Type B pancreatic cell (in vitro differentiated cells): ENCODE measurements at places on chromosomes 13 and 19.

- DNase-seq, result peak; percentile 85
- no peaks in the 10 kb centered on the region for H3K36me3 ChIP-seq
- H3K27me3 ChIP-seq, result peaks cover 3% of the 10 kb centered on the region
- peak overlapping the region; percentile 82 for H3K27ac ChIP-seq
- no peaks in the 10 kb centered on the region for H3K4me1 ChIP-seq
- H3K4me3 ChIP-seq, result peak overlapping the region; percentile 74
These were observed 83.2 kb upstream of the MCF2L start for GRCh38 chr13:112885782-112886268.

DNA sequence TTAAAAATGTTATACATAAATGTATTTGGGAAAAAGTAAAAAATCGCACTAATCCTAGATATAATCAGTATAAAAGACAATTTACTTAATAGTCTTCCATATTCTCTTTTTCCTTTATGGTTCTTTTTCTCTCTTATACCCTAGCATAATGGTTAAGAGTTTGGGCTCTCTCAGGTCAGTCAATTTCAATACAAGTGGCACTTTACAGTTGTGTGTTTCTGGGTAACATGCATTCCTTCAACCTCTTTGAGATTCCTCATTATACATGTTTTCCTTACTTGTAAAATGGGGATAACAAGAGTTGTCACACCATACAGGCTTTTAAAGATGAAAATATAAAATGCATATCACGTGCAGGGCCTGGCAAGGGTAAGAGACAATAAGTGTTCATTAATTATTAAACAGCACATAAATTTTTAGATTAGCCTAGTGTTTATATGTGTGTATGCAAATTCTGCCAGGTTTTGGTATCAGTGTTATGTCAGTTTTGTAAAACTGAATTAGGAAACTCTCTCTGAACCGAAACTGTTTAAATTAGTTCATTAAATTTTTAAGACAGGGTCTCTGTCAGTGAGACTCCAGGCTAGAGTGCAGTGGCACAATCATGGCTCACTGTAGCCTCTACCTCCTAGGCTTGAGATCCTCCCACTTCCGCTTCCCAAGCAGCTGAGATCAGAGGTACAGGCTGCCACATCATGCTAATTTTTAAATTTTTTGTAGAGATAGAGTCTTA is 49.8 kb downstream of the ELF1 start:
- peak overlapping the region; percentile 34 for H3K27ac ChIP-seq
- H3K4me3 ChIP-seq, result no peak overlapping the region

GRCh38 chr13:95541308-95541707 is 11.2 kb upstream of the CLDN10 start:
- no peaks in the 10 kb centered on the region for H3K36me3 ChIP-seq
- H3K27me3 ChIP-seq, result peaks cover 17% of the 10 kb centered on the region
- H3K4me1 ChIP-seq, result peaks cover 5% of the 10 kb centered on the region
- no peak overlapping the region for H3K4me3 ChIP-seq
- DNase-seq, result no peak

GRCh38 chr13:59472134-59472533 is 691.6 kb downstream of the DIAPH3 start:
- H3K27ac ChIP-seq, result no peak overlapping the region
- no peaks in the 10 kb centered on the region for H3K27me3 ChIP-seq
- peaks cover 5% of the 10 kb centered on the region for H3K4me1 ChIP-seq
- no peak for DNase-seq
- H3K4me3 ChIP-seq, result no peak overlapping the region
- peaks cover 3% of the 10 kb centered on the region for H3K36me3 ChIP-seq

GRCh38 chr19:35533822-35534392 is 651 bp downstream of the GAPDHS start:
- H3K36me3 ChIP-seq, result no peaks in the 10 kb centered on the region
- H3K4me3 ChIP-seq, result no peak overlapping the region
- peaks cover 4% of the 10 kb centered on the region for H3K27me3 ChIP-seq
- no peak for DNase-seq

GRCh38 chr13:113110852-113111315 is 5.3 kb downstream of the F7 start:
- H3K27me3 ChIP-seq, result peaks cover 10% of the 10 kb centered on the region
- no peak for DNase-seq
- no peaks in the 10 kb centered on the region for H3K36me3 ChIP-seq
- H3K4me3 ChIP-seq, result peak overlapping the region; percentile 59

DNA sequence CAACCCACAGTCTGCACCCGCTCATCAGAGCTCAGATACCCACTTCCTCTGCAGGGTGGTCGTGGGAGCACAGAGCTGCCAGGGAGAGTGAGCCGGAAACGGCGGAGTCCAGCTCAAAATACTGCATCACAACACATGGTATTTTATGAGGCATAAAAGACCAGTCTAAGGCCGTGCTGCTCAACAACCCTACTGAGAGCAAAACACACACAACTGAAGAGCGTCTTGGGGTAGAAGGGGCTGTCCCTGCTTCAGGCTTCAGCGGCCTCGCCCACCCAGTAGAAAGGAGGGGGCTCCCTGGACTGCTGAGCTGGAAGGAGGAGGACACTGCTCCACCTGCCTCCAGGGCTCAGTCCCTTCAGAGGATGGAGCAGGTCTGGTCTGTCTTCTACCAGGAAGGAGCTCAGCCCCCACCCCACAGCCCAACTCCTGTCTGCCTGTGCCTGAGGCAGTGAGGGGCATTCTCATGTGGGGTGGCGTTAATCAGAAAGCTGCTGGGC is 36.9 kb downstream of the NAXD start:
- no peak overlapping the region for H3K27ac ChIP-seq
- no peaks in the 10 kb centered on the region for H3K4me1 ChIP-seq
- no peak for DNase-seq
- peaks cover 17% of the 10 kb centered on the region for H3K36me3 ChIP-seq
- H3K4me3 ChIP-seq, result no peak overlapping the region

DNA sequence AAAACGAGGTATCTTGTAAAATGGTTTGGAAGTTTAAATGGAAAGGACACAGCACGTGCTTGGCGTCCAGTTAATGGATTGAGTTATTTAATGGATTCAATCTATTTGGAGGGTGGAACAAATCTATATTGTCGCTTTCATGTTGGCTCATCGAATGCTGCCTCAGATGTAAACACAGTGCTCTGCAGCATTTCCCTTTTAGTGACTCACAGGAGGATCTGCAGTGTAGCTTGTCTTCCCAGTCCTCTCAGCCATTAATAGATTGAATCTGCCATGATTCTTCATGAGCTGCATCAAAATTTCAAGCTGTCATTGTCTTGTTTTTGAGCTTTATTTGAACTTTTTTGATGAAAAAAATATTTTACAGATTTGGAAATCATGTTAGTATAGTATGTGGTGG is 44.7 kb downstream of the DHRS12 start:
- H3K36me3 ChIP-seq, result peaks cover 32% of the 10 kb centered on the region
- peaks cover 3% of the 10 kb centered on the region for H3K4me1 ChIP-seq
- H3K27ac ChIP-seq, result no peak overlapping the region
- no peaks in the 10 kb centered on the region for H3K27me3 ChIP-seq
- H3K4me3 ChIP-seq, result no peak overlapping the region

DNA sequence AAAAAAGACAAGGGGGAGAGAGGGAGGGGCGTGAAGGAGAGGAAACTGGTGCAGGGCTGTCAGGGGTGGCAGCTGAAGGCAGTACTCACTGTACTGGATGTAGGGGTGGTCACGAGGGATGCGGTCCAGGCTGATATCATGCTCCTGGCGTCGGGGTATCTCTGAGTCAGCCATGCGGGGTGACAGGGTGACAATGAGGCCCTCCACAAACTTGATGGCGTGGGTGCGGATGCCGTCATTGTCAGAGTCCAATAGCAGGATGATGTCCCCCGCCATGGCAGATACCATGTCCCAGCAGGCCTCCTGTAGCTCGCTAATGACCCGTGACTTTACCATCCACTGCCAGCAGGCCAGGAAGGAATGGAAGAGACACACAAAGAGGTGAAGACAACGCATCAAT is 15.3 kb downstream of the SYMPK start:
- H3K4me3 ChIP-seq, result no peak overlapping the region
- H3K4me1 ChIP-seq, result no peaks in the 10 kb centered on the region
- no peak for DNase-seq
- H3K27me3 ChIP-seq, result no peaks in the 10 kb centered on the region
- H3K27ac ChIP-seq, result no peak overlapping the region

- no peak for DNase-seq
- peaks cover 10% of the 10 kb centered on the region for H3K4me1 ChIP-seq
- H3K27ac ChIP-seq, result peak overlapping the region; percentile 65
- H3K4me3 ChIP-seq, result peak overlapping the region; percentile 31
- peaks cover 18% of the 10 kb centered on the region for H3K36me3 ChIP-seq
- peaks cover 2% of the 10 kb centered on the region for H3K27me3 ChIP-seq
These were observed 4.6 kb upstream of the PRKCG start for GRCh38 chr19:53877361-53877766.

- H3K27ac ChIP-seq, result no peak overlapping the region
- no peaks in the 10 kb centered on the region for H3K36me3 ChIP-seq
- peaks cover 8% of the 10 kb centered on the region for H3K4me1 ChIP-seq
- H3K4me3 ChIP-seq, result no peak overlapping the region
- no peaks in the 10 kb centered on the region for H3K27me3 ChIP-seq
These were observed 399.0 kb downstream of the DCT start for GRCh38 chr13:94080527-94080926.
